NCI-H774 (cell line): ENCODE measurements at places on chromosomes 1 and 21.
A peak's percentile ranks its signal among the peaks of the same experiment; 100 is the strongest.

DNA sequence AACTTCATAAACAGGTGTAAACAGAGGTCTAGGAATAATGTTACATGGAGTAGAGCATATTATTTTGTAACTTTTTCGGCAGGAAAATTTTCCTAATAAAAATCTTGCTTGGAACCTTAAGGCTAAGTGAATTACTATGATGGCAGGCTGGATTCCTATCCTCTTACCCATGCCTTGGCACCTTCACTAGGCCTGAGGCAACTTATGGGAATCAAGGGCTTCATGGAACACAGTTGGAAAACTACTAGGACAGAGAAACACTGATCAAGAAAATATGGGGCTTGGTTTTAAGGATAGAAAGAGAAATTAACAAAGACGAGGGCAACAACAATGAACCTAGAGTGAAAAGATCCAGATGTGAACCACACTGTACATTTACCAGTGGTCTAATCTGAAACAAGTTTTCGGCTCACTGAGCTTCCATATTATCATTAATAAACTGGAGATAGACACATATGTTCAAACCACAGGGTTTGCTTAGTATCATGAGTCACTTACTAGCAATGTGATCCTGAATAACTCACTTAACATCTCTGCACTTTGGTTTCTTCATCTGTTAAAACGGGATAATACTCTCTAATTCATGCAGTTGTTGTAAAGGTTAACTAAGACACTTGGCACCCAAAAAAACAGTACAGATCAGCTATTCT lies 68.5 kb downstream of the GPATCH2 start:
- no peak for DNase-seq

- peak; percentile 5 for DNase-seq
Observed at GRCh38 chr1:9455487-9456234, 83.6 kb upstream of the SLC25A33 start.

- DNase-seq, result no peak
Observed at GRCh38 chr1:116474921-116475849, 95.6 kb downstream of the CD58 start.

DNA sequence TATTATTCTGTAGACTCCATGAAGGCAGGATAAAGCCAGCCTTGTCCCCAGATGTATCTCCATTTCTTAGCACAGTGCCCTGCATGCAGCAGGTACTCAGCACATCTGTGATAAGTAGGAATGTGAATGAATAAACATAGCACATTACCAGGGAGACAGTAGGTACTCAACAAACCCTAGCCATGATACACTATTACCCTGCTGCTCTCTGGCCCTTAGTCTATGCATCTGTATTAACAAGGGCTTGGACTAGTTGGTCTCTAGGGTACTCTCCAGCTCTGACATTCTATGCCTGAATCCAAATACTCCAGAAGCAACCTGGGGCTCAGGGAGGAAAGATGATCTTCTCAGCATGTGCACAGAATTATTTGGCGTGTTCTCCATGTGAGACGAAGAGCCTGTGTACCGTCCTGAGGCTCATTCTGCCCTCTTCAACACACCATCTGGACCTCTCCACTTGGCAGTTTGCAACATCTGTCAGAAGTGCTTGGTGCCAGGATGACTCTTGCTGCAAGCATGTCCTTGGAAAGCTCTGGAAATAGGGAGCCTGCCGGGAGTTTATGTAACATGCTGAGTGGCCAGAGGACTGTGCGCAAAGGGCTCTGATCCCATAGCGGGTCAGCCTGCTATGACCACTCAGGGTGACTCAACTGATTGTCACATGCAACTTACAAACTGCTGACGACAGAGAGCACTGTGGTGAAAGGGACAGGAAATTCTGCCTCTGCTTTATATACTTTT lies 228.2 kb upstream of the USP24 start:
- DNase-seq, result no peak

DNA sequence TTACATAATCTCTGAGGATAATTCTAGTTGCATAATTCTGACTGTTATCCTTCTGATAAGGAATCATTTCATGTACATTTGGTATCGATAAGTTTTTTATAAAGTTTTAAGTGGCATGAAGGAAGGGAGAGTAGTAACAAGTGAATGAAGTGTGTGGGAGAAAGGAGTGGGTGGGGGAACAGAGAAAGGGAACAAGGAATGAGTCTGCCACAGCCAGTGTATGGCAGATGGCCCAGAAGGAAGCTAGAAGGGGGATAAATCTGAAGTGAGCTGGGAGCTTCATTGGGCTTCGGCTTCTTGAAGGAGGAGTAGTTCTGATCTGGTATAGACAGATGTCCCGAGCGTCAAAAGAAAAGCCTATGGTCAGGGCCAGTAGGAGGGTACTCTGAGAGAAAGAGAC lies 18.6 kb downstream of the ZBTB40 start:
- DNase-seq, result no peak

DNA sequence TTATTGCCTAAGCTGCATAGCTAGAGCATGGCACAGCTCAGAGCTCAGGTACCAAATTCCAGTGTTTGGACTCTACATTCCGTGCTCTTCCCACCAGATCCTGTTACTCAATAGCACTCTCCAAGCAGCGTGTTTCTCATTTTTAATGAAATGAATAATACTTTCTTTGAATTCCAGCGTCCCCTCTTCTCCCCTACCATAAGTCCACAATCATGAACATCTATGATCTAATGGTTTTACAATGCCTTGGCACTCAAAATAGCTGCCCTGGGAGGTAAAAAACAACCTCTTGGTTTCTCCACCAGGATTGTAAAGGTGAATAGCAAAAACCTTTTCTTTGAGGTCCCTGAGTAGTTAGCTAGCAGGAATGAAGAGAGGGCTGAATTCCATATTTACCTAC lies 480.0 kb upstream of the PKN2 start:
- DNase-seq, result no peak

- DNase-seq, result no peak
Observed at GRCh38 chr1:185157599-185158412, 839 bp downstream of the SWT1 start.

- DNase-seq, result no peak
Observed at GRCh38 chr1:209802117-209802779, 3.7 kb downstream of the IRF6 start.

- DNase-seq, result no peak
Observed at GRCh38 chr1:23122796-23123195, 45.9 kb downstream of the LUZP1 start.

- no peak for DNase-seq
Observed at GRCh38 chr1:34587761-34588160, 167.1 kb upstream of the GJB5 start.

DNA sequence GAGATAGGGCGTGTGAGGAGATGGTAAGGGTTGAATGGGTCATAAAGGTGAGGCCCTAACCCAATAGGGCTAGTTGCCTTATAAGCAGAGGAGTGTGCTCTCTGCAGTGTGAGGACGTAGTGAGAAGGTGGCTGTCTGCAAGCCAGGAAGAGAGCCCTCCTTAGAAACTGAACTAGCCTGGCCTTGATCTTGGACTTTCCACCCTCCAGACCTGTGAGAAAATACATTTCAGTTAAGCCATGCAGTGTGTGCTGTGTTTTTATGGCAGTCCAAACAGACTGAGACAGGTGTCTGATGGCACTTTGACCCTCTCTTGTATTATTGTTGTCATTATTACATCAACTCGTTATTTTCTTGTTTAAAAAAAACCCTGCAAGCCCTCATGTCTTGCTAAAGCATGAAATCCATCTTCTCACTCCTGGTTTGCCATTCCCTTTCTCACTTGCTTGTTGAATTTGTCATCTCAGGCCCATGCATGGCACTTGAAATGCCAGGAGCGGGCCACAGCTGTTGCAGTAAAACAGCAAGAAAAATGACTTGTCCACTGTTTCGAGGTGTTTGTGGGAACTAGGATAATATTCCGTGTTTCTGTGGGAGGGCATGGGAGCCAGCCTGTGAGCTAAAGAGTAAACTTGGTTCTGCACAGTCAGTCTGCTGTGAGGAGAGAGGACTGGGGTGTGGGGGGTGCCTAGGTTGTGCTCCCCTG lies 78.6 kb downstream of the STUM start:
- peak; percentile 31 for DNase-seq

GRCh38 chr1:211729238-211729637 lies 53.8 kb upstream of the NEK2 start:
- DNase-seq, result no peak

GRCh38 chr1:53747841-53748240 lies 8.9 kb upstream of the GLIS1 start:
- DNase-seq, result no peak

DNA sequence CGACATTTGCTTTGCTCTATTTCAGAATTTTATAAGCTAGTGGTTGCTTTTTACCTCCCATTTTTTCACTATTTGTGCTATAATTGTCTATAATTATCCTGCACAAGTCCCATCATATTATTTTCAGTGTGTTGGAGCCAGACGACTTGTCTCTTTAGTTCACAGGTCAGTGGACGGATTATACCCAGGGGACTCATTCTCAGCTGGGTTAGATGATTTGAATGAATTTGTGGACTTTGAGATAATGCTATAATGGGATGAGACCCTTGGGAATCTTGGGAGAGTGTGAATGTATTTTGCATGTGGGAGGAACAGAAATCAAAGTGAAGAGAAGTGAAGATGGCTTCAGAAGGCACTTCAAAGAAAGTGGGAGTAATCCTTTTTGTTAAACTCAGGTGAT lies 31.5 kb upstream of the KCNK1 start:
- DNase-seq, result no peak

DNA sequence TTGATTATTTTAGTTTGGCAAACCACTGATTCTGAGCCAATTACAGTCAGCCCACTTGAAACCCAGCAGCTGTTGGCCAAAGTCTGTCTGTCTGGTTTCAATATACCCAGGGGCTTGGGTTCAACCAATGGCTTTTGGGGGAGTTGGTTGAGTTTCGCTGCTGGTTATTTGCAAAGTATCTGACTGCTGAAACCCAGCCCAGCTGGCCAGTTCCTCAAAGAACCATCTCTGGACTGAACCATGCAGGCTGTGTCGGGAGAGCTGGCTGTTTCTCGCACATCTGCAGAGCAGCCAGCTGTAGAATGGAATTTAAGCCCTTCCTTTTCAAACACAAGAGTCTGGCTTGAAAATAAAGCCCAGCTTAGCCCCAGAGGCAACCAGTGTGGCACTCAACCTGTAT lies 66.0 kb upstream of the PAX7 start:
- DNase-seq, result no peak

GRCh38 chr21:34835526-34835925 lies 166.7 kb downstream of the CLIC6 start:
- no peak for DNase-seq

GRCh38 chr1:205452364-205452763 lies 3.5 kb downstream of the BLACAT1 start:
- no peak for DNase-seq

DNA sequence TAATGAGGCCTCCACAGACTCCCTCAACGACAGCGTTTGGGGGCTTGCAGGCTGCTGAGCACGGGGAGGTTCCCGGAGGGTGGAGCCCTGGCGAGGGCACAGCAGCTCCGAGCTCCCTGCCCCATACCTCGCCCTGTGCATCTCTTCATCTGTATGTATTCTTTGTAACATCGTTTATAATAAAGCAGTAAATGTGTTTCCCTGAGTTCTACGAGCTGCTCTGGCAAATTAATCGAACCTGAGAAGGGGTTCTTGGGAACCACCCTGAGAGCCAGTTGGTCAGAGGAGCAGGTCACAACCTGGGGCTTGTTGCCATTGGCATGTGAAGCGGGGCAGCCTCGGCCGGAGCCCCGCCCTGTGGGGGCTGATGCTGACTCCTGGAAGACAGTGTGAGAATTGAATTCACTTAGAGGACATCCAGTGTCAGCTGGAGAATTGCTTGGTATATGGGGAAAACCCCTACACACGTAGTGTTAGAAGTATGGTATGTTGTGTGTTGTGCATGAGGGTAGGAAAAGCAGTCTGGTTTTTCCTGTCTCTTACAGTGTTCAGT lies 11.5 kb downstream of the SLC37A1 start:
- no peak for DNase-seq

GRCh38 chr21:41972511-41973205 lies 18.8 kb upstream of the C2CD2 start:
- DNase-seq, result no peak

- DNase-seq, result no peak
Observed at GRCh38 chr1:74368335-74368734, 133.1 kb downstream of the TNNI3K start.

GRCh38 chr1:18201997-18202719 lies 94.6 kb downstream of the IGSF21 start:
- DNase-seq, result no peak

- no peak for DNase-seq
Observed at GRCh38 chr1:91827459-91828321, 58.3 kb downstream of the TGFBR3 start.

GRCh38 chr1:160607011-160607671 lies 27.8 kb upstream of the CD84 start:
- peak; percentile 3 for DNase-seq

DNA sequence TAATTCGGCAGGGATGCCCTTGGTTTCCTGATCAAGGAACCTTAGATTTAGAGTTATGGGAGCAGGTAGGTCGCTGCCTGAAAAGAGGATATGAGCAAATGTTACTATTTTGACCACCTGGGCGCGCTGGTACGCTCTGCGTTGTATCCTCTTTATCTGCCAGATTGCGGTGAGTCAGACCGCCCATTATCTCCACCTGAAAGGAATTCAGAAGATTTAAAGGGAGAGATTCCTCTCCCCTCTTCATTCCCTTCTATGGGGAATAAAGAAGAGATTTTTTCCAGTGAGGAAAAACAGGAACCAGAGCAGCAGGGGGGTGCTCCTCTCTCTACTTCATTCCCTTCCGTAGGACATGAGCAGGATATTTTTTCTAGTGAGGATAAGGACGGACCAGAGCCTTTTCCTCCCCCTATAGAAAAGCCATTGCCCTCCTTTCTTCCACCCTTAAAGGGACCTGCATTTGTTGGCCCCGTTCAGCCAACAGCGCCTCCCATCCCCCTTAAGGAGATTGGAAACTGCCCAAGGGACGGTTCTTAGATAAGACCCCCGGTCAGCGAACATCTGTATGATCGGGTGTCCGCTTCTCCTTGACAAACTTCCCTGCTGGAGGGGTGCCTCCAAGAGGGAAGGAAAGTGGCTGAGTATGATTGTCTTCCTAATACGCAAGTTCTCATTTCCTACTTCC lies 34.1 kb downstream of the CLCA1 start:
- DNase-seq, result no peak

DNA sequence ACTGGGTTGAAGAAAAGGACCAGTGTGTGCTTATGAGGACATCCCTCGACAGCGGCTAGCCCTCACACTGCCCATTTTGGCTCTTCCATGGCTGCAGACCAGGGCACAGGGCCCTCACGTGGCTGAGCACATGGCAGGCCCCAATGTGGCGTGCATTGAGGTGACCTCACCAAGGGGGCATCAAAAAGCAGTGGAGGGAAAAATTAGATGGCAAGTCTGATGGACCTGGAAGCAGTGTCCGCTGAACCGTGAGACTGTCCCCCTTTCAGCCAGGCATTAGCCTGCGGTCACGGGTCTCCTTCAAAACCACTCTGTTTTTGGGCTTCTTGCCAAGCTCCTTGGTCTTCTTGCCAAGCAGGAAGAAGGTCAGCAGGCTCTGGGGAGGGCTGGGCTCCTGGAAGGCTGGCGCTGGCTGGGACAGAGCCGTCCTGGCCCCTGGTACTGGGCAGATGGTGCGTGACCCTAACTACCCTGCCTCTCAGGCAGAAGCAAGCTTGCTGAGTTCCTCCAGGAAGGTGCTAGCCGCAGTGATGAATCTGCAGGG lies 30.8 kb downstream of the TRIM67 start:
- no peak for DNase-seq
